NCI-H82 (cell line): ENCODE measurements at places on chromosomes 12 and 14.

DNA sequence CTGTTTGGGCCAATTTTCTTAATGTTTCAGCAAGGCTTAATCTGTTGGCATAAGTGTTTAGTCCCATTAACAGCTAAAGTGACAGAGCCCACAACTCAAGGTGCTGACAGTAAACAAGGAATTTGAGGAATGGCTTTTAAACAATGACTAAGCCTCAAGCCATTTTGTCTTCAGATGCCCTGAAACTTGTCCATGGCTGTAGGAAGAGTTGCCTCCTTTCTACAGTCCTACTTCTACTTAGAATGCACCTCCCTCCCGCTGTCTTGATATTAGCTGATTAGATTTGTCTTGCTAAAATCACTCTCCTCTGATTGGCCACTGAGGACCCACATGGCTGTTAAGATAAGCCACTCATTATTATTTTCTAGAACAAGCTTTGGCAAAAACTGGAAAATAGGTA is 188.4 kb upstream of the OTX2 start:
- peak; percentile 99 for DNase-seq

- peak; percentile 59 for DNase-seq
These were observed 1.8 kb downstream of the FBXL14 start for GRCh38 chr12:1592444-1593173.

DNA sequence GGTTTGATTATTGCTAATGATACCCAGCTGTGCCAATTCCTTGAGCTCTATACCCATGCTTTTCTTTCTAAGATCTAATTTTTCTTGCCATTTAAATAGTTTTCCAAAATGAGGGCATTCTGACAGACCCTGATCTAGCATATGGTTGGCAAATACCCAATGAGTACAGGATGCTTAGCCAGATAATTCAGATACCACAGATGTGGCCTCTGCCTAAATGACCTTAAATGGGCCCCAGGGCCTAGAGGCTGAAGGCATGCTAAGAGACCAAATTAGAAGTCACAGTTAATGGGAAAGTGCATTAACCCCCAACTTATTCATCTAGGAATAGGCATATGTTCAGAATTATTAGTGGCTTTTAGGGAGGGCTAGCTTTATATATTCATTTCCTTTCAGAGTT is 122.3 kb upstream of the CNOT2 start:
- no peak for DNase-seq

GRCh38 chr12:55862286-55862685 is 19.6 kb upstream of the MMP19 start:
- no peak for DNase-seq

DNA sequence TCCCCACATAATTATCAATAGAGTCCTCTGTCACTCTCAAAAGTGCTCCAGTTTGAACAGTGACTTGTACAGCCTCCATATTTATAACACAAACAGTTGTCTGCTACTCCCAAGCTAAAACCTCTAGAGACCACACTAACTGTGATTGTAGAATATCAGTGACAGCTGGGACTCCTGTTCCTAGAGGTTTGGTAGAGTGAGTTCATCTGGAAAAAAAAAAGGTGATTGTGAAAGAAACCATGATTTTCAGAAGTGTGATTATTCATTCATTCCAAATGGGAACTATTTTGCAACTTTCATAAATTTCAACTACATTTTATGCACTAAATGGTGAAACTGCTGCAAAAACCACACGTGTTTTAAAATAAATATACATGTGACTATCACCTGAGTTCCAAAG is 128.0 kb upstream of the PLXNC1 start:
- no peak for DNase-seq

DNA sequence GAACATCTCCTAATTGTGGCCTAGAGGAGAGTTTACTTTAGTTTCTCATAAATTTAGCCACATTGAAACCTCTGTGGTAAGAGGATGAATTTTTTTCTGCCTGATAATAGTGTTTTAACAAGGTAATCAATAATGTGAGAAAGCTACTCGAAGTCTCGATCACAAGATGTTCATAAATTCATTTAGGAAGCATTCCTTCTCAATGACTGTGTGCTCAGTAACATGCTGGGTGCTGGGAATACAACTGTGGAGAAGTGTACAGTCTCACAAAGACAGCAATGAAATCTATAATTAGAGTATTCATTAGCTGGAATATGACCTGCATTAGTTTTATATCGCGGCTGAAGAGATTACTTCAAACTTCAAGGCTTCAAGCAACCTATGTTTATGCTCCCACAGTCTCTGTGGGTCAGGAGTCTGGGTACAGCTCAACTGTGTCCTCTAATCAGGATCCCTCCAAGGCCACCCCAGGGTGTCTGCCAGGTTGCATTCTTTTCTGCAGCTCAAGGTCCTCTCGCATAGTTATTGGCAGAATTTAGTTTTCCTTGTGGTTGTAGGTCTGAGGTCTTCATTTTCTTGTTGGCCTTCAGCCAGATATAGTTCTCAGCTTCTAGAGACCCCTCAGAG is 167.6 kb downstream of the ANO4 start:
- no peak for DNase-seq
